ENCODE measurements at places on chromosomes 1 and 21.

DNA sequence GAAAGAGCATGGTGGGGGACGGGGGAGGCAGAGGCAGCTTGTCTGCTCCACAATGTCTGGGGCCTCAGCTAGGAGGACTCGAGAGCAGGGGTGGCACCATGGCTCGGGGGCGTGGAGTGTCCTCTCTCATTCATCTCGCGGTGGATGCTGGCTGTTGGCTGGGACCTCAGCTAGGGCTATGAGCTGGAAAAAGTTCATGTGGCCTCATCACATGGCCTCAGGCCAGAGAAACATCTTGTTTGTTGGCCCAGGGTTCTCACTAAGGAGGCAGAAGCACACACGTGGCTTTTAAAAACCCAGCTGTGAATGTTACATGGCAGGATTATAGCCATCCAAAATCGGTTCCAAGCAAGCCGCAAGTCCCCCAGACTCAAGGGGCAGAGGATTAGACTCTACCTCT lies 6.2 kb upstream of the CENPS start:
- DNase-seq = no peak

GRCh38 chr1:29603622-29604021 lies 367.3 kb downstream of the PTPRU start:
- DNase-seq = no peak

- DNase-seq = peak; percentile 53
Observed at GRCh38 chr1:27643600-27644368, 8.8 kb upstream of the FGR start.

GRCh38 chr1:167145965-167146364 lies 52.1 kb downstream of the STYXL2 start:
- DNase-seq = no peak

- no peak for DNase-seq
Observed at GRCh38 chr1:94025383-94026340, 95.3 kb downstream of the ABCA4 start.

DNA sequence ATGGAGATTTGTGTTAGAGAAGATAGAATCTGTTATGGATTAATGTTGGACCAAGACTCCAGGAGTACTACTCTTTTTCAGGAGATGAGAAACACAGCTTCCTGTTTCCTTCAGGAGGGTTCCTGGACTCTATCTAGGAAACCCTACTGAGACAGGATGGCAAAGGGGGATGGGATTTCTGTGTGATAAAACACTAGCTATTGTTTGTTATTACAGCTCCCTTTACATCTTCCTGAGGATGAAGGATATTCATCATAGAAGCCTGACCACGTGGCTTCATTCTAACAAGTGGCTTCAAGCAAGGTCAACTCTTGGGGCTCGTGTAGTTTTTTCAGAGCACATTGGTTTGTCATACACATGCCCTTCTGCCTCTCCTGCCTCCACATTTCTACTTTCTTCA lies 33.3 kb downstream of the RGL1 start:
- no peak for DNase-seq

DNA sequence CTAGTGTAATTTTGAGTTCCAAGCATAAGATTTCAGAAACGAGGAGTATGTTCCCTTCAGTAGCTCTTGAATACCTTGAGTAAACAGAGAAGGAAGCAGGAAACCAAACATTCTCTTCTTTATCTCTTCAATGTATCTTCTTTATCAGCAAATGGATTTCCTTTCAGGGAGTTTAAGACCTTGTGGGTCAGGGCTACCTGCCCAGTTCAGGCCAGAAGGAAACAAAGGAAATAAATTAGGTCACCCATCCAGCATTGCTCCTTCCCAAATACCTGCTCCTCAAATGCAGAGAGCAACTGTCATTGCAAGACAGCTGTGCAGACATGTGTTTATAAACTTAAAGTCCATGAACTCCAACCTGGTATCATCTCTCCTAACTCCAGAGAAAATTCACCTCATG lies 130.1 kb upstream of the SOD1 start:
- no peak for DNase-seq

Data from CD8-positive, alpha-beta memory T cell (primary cell).